ENCODE measurements at places on chromosomes 13 and 19. TPM values are rescaled to one million over a fixed set of nuclear protein-coding genes. Genes with fewer than 3 reads are reported as not detected.

DNA sequence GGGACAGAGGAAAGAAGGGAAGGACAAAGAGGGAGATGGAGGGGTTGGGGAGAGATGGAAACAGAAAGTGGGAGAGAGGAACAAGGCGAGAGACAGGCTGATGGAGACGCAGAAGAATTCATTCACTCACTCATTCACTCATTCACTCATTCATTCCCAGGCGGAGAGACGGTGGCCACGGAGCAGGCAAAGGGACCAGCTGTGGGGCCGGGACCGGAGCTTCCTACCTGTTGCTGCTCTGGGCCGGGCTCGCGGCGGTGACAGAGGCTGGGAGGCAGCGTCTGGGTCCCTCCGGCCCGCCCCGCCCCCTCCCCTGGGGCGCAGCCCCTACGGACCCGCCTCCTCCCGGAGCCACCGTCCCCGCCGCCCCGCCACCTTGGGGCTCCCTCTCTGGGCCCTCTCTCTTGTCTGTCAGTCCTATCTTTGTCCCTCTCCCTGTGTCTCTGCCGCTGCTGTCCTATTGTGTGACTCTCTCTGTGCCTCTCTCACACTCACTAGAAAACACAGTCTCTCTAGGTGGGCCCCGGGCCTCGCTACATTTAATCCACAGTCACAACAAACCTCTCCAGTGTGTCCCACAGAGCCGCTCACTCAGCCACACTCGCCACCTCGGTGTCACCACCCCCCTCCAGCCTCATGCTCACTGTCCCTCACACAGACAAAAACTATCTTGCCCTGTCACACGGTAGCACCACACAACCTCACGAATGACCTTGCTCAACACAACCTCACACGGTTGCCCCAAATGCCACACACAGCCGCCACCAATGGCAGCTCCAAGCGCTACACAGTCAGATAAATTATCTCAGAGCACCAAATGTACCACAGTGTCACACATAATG is at the start of gene GNG8:
GNG8 (minus strand) TSS at position 283 of the 842 bp plus-strand sequence. CDS start 1,520 bp downstream, outside the sequence.
- DNase-seq: no peak

GRCh38 chr13:104408733-104409132 is 1342.5 kb upstream of the SLC10A2 start:
- DNase-seq: no peak

DNA sequence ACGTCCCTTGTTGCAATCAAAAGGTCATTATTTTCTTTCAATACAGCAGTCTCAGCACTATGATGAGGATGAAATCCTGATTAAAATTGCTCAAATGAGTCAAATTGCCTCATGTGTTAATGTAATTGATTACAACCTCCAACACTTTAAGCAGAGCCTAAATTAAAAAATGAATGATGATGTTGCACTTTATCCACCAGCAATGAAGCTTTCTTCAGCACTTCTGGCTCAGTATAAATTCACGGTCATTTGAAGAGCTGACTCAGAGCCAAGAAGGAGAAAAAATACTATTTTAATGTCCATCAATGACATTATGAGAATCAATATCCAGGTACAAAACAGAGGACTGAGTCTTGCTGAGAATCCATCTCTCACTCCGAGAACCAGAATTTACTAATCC is 792.6 kb upstream of the ATXN8OS start:
- no peak for DNase-seq

DNA sequence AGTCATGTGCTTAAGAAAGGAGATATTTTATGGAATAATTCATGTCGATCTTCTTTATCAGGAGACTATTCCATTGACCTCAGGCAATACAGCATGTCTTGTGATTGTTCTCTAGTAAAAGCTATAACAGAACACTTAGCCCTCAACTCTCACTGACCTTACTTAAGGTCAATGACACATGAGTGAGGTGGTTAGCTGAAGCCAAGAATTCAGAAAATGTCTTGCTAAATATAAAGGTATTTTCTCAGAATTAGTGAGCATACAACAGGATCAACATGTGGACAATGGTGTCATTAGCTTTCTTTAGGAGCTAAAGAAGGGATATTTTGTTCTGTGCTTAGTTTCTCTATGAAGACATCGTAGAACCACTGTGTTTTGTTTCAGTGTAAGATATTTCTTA is 1730.4 kb upstream of the SLC10A2 start:
- no peak for DNase-seq

GRCh38 chr13:50948601-50949000 is 39.0 kb downstream of the RNASEH2B start:
- no peak for DNase-seq

GRCh38 chr19:16698914-16699313 is 20.7 kb upstream of the NWD1 start:
- peak; percentile 85 for DNase-seq

DNA sequence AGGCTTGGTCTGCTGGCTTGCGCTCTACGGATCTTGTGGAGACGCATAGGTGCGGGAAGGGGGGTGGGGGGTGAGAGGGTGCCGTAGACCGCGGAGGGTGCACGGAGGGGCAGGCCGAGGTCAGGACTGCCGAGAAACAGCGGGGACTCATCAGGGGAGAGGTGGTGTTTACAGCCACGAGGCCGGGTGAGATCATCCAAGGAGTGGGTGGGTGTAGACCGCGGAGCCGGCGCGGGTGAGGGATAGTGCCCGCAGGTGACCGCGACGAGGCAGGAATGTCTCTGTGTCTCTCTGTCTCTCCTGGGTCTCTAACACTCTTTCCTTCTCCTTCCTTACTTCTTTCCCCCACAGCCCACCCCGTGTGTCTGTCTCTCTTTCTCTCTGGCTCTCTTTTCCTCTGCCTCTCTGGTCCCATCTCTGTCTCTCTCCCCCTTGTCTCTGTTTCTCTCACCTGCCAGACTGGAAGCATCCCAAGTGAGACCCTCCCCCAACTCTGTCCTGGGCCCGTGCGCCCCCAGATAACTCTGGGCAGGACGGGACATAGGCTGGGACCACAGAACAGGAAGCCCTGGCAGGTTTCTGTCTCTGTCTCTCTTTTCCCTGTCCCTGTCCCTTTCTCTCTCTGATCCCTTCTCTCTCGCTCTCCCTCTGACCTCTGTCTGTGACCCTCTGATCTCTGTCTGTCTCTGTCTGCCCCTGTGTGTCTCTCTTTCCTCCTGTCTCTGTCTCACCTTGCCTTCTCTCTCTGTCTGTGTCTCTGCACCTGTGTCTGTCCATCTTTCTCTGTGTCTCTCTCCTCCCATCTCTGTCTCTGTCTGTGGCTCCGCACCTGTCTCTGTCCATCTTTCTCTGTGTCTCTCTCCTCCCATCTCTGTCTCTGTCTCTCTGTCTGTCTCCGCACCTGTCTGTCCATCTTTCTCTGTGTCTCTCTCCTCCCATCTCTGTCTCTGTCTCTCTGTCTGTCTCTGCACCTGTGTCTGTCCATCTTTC is 1.8 kb upstream of the KLK4 start:
- DNase-seq: no peak

The SELENOW gene
- total RNA-seq: 194 TPM

The C5AR1 gene
- 3.9 TPM for total RNA-seq

The EPS8L1 gene
- 3.6 TPM for total RNA-seq

The POSTN gene
- total RNA-seq: 17.5 TPM

The RAD23A gene
- total RNA-seq: 114 TPM

The FCAR gene
- not detected for total RNA-seq
